ENCODE measurements at places on chromosomes 5 and 9.

- no peak for DNase-seq
Measured at GRCh38 chr5:14236757-14237156, 93.6 kb downstream of the TRIO start.

DNA sequence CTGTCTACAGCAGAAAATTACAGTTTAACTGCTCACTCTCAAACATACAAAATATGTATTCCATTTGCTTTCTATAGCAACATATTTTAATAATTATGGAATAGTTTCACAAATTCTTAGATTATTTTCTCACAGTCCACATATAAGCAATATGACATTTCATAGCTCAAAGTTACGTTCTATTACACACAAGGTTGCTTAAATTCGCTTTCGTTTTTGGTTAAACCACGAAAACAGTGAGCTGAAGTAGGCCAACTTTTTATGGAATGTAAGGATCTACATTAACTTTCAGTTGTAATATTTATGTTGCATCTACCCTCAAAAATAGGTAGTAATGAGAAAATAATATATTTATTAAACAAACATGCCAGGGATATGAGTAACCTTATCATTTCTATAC lies 966.0 kb upstream of the ACO1 start:
- DNase-seq, result no peak

- DNase-seq, result no peak
Measured at GRCh38 chr9:36840898-36841536, 193.1 kb downstream of the PAX5 start.

GRCh38 chr5:103290846-103291245 lies 32.3 kb downstream of the MACIR start:
- no peak for DNase-seq

- no peak for DNase-seq
Measured at GRCh38 chr9:90477535-90477934, 165.1 kb downstream of the DIRAS2 start.

DNA sequence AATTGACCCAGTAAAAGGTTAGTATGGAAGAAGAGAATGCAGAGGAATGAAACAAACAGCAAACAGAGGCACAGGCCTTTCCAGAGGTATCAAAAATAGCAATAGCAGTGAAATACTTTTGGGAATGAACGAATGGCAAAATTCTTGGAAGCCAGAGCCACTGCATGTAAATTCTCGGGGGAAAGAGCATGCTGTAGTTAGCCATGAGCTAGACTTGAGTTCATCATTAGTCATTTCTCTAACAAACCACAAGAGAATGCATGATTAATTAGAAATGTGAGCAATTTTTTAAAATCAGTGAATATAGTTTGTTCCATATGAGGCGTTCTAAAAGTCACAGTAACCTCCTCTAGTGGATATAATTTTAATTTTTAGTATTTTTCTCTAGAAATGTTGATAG lies 170.3 kb upstream of the PRR16 start:
- DNase-seq, result no peak

DNA sequence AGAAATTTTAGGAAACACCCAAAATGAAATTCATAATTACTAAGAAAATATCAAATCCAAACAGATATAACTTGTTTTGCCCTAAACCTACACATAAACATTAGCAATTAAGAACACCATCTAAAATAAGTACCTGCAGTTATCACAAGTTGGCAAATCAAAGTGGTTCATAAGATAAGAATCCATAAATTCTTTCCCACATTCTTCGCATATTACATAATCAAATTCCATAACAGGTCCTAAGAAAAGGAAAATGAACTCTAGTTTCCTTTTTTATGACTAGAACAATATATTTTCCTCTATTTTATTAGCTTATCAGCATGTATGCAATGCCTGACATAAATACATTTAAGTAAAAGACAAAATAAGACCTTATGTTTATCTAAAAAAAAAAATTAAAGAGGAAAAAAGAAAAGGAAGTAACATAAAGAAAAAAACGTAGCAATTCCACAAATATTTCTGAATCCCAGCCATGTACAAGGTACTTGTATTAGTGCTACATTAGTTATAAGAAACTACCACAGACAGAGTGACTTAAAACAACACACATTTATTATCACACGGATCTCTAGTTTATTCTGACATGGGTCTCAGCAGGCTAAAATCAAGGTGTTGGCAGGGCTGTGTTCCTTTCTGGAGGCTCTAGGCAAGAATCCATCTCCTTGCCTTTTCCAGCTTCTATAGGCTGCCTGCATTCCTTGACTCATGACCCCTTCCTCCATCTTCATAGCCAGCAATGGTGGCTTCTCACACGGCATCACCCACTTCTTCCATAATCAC lies 7.5 kb downstream of the XPA start:
- peak; percentile 69 for DNase-seq

- DNase-seq, result no peak
Measured at GRCh38 chr5:136198453-136198852, 5.5 kb upstream of the SMIM32 start.

- no peak for DNase-seq
Measured at GRCh38 chr5:171785517-171785916, at the start of gene SMIM23. Gene SMIM23, plus strand, starts transcription at chr5:171785817. Its CDS starts 55 bp downstream, at chr5:171785872.

DNA sequence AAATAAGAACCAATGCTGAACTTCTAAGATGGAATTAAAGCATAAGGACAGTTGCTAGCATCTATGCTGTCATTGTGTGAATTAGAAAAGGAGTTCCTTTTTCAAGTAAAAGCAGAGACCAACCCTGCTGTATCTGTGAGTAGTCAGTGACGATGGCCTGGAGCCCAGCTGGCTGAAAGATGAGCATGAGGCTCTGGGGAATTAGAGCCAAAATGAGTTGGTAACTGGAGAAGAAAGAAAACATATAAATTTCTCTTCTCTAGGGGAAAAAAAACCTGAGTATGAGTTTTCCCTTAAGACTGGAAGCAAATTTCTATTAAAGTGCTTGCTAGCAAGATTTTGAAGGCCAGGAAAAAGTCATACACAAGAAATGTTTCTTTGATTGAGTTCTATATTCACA lies 1.6 kb upstream of the SPZ1 start:
- DNase-seq, result no peak

GRCh38 chr5:127700237-127700766 lies 2.9 kb upstream of the CCDC192 start:
- DNase-seq, result no peak

DNA sequence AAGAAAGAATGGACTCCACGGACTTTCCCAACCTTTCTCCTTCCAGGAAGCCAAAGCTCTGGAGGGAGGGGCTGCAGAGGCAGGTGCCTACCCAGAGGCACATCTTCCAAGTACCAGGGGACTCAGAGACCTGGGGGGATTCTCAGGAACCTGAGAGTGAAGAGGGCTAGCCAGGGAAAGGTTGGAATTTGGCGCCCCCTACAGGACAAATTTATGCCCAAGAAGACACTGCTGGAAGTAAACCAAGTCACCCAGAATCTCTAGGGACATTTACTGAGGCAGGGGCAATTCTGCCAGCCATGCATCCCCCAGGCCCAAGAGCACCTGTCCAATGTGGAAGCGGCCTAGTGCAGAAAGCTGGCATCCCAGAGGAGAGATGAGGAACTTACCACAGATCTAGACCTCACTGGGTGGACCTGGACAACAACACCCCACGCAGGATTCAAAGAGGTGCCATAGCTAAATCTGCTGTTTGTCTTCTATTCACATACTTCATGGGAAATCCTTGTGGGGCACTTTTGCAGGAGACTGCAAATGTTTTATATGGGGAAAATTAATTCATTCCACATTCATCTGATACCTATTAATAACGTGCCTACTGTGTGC lies 25.9 kb upstream of the IDNK start:
- peak; percentile 8 for DNase-seq

DNA sequence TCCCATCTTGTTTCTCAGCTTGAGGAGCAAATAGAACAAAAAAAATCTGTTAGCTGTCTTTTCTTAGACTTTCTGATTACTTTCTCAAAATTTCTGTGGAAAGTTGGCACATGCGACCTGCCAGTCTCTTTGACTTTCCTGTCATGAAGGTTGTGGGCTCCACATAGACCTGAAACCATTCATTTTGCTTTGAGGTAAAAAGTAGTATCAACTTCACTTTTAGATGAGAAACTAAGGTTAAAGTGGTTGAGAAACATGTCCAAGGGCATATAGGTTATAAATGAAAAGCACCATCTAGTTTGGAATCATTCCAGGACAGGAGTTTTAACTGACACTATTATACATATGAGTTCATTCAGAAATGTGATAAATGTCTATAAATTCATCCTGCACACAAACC lies 42.7 kb downstream of the ST8SIA4 start:
- DNase-seq, result no peak

GRCh38 chr5:129763651-129764050 lies 15.8 kb downstream of the MINAR2 start:
- DNase-seq, result no peak

GRCh38 chr9:95060234-95060633 lies 257.3 kb downstream of the FANCC start:
- DNase-seq, result no peak

DNA sequence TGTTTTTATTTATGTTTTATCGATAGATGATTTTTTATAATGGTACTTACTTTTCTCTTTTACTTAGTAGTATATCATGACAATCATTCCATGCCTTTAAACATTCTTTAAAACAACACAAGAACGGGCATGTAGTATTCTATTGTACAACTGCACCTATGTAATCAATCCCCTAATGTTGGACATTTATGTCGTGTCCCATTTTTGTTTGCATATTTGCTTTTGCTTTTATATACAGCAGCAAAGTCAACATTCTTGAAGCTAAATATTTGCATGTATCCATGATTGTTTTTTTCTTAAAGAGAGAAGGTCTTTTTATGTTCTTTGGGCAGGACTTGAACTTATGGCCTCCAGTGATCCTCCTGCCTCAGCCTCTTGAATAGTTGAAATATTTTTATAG lies 527.0 kb upstream of the CLINT1 start:
- no peak for DNase-seq

- no peak for DNase-seq
Measured at GRCh38 chr9:78097541-78097940, 65.9 kb upstream of the GNAQ start.

GRCh38 chr5:124436294-124436693 lies 310.1 kb downstream of the ZNF608 start:
- no peak for DNase-seq

DNA sequence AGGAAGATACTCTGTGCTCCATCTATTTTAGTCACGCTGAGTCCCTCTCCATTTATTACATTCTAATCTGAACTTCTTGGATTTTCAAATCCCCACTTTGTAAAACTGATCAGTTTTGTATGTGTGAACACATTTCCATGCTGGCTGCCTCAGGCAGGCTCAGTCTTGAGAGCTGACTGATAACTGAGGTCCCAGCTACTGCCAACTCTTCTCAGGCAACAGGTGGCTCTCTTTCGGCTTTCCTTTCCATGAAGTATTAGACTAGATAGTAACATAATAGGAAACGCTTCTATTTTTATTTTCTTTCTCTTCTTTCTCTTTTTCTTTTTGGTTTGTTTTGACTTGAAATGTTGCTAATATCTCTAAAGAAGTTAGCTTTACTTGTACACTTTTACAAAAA lies 138.4 kb downstream of the TARS1 start:
- DNase-seq, result no peak

DNA sequence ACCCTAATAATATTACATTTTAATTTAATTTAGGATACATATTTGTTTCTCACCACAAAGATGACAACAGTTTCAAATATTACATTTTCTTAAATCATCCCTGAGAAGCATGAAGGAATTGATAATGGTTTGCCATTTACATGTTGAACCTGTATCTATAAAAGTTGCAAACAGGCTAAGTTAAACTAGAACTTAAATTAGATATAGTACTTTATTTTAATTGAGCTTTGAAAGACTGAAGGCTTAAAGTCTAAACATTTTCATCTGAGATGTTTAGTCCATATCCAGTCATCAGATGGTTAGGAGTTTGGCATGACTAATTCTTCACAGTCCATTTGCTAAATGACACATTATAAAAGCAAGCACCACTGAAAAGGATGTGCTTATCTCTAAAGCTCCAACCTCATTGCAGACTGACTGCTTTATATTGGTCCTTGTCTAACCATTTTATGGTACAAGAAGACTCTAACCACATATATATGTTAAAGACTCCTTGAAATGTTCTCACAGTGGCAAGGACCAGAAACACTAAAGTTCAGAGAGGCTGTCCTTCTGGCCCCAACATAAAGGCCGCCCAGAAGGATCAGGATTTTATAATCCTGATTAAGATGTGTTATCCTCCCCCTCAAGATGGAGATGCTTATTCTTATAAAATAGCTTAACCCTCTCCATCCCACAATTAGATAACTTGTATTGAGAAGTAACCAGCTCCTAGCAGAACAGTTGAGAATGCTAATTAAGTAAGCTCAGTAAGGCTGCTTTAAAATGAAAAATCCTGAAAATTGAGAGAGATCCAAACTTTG lies 25.8 kb downstream of the WNT8A start:
- no peak for DNase-seq

- no peak for DNase-seq
Measured at GRCh38 chr5:26690511-26690910, 347.9 kb downstream of the CDH9 start.

- no peak for DNase-seq
Measured at GRCh38 chr5:145244251-145244650, 590.9 kb downstream of the PRELID2 start.

DNA sequence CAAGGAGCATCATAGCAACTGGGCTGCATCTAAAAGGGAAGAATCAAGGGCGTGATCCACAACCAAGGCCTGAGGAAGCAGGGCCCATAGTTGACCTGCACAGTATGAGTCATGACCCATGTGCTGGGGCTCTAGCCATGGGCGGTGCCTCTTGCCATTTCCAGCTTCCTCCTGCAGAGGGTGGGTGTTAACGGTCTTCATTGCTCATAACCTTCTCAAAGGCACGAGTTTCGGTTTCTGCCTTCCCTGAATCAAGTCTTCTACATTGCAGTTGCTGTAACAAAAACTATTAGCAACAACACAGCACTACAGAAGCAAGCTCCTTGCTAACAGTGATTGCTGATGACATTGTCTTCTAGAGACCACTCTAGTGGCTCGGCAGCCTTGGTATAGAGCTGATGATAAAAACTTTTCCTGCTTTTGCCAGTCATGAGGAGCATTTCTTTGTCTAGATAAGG lies 66.9 kb downstream of the CTSL start:
- DNase-seq, result peak; percentile 86

DNA sequence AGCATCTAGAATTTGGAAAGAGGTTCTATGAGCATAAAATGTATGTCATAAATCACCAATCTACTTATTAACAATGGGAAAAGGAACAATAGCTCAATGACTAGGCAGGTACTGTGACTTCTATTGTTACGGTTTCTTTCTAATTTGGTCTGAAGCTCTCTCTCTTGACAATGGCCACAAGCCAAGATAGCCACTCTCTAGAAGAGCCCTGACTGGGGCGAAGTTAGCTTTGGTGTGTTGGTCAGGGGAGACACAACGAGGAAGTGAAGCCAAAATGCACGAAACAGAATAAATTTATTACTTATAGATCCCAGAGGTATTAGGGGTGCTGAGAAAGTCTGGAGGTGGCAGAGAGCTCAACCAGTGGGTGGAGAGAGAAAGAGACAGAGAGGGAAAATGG lies 9.4 kb upstream of the RAD23B start:
- DNase-seq, result no peak

DNA sequence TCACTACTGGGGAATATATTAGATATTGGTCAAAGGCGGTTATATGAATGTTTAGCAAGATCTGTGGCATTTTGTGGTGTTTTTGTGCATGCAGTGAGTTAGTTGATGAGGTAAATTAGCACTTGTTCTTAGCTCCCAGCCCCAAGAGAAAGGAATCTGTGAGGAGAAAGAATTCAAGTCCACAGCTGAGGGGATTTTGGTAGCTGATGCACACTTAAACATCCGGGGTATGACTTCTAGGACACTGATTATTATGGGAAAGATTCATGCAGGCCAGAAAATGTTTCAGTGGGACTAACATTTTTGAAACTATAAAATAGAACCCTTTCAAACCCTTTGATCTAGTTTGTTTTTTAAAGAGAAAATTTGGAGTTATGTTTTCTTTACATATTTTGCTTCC lies 118.2 kb upstream of the RPS23 start:
- no peak for DNase-seq

- DNase-seq, result peak; percentile 42
Measured at GRCh38 chr5:167653645-167654106, 637.8 kb upstream of the WWC1 start.
